ENCODE measurements at places on chromosomes 11 and 22. TPM values are rescaled to one million over a fixed set of nuclear protein-coding genes. Genes with fewer than 3 reads are reported as not detected.

DNA sequence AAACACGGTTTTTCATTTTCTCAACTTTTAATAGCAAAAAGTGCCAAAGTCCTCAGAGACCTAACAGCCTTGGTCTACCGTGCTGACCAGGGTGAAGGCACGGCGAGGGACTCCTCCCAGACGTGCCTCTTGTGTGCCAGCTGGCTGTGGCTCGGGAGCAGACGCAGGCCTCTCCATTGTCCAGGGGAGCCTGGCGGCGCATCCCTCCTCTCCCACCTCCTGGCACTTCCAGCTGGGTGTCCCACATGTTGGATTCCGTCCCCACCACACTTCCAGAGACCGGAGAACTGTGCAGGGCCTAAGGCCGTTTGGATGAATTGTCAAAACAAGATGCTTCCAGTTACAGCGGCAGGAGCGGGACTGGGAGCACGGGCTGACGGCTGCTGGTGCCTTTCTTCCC, 11.6 kb downstream of the CDPF1 start:
- no peaks in the 10 kb centered on the region for H3K27me3 ChIP-seq
- H3K4me1 ChIP-seq = peaks cover 23% of the 10 kb centered on the region
- no peak for DNase-seq
- H3K4me3 ChIP-seq = no peak overlapping the region
- no peak overlapping the region for H3K27ac ChIP-seq
- peaks cover 46% of the 10 kb centered on the region for H3K36me3 ChIP-seq

Gene KBTBD3
- total RNA-seq = 9.9 TPM

DNA sequence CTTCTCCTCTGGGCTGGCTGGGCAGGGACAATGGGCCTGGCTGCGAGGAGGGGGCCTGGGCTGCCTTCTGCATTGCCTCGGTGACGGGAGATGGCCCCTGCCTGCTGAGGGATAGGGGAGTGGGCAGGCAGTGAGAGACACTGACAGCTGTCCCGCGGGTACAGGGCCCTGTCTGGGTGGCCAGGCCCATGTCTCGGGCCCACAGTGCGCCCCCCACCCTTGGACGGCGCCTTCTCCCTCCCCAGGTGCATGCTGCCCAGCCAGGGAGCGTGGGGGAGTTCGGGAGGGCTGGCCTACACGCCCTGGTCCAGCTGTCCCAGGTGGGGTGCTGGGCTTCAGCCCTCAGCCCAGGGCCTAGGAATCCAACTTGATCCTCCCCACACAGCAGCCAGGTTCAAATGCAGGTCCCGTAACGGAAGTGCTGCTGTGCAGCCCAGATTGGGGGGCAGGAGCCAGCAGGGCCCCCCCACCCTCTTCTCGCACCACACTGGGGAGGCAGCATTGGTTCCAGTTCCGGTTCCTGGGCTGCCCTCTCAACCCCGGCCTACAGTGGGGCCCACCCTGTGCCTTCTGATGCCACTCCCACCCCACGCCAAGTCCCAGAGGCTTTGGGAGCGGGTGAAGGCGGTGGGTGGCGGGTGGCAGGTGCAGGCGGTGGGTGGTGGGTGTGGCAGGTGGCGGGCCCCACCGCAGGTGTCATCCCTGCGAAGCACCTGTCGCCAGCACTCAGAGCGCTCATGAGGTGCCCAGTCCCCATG, 7.3 kb upstream of the TSSC4 start:
- no peak for DNase-seq
- peaks cover 29% of the 10 kb centered on the region for H3K4me1 ChIP-seq
- H3K27me3 ChIP-seq = no peaks in the 10 kb centered on the region
- no peak overlapping the region for H3K4me3 ChIP-seq
- peaks cover 92% of the 10 kb centered on the region for H3K36me3 ChIP-seq
- H3K27ac ChIP-seq = no peak overlapping the region

DNA sequence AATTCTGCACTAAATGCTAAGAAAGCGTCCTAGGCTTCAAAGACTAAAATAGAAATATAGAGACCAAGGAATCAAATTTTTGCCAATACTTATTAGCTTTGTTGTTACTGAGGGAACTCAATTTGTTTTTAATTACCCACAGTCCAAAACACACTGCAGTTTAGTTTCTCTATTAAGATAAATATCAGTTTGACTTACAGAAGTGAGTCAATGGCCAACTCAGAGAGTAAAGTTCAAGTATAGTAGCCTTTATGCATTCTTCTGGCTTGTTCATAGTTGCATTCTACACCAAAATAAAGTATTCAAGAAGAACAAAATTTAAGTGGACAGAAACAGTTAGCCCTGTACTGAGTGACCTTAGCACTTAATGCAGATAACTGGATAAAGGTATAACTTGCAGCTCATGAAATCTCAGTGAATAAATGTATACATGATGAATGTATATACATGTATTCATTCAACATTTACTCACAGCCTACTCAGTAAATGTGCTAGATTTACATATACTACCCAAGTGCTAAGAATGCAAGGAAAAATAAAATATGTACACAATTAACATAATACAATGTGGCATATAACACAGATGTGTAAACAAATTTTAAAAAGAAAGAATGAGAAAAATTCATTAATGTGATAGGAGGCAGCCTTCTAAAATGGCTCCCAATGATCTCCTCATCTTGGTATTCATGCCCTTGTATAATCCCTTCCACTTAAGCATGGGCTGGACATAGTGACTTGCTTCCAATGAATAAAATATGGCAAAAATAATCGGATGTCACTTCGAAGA, 9.7 kb upstream of the RNF141 start:
- H3K4me1 ChIP-seq = no peaks in the 10 kb centered on the region
- no peak for DNase-seq
- no peaks in the 10 kb centered on the region for H3K36me3 ChIP-seq
- no peak overlapping the region for H3K4me3 ChIP-seq

Gene NEAT1
- total RNA-seq = 63.7 TPM

DNA sequence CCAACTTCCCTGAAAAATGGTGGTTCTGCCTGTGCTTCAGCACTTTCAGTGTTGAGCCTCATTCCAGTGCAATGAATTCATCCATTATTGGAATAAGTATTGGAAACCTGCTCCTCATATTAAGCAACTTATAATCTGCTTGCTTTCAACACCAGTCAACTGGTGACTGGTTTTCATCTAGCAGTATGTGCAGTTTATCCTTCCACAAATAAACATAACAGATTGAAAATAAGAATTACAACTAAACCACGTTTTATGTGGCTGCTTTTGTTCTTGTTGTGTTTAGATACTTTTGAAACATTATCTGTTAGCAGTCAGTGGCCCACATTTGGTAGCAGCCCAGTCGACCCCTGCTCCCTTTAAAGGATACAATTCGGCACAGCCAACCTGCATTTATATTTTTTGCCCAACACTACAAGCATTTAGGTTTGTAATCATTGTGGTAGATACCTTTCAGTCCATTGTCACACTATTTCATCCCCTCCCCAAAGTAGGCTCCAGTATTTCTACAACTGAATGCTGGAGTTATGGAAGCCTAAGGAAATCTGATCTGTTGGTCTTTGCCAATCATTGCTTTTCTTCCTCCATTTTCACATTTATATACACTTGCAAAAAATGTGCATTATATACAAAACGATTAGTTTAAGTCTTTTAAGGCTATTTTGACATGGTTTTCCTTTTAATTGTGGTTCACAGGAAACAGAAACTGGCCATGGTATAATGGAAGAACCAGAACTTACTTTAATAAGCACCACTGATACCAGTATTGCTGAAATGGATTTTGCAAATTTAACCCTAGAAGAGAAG, 13.1 kb downstream of the TAF1D start:
- H3K36me3 ChIP-seq = peaks cover 16% of the 10 kb centered on the region
- no peak overlapping the region for H3K27ac ChIP-seq
- DNase-seq = no peak
- H3K27me3 ChIP-seq = no peaks in the 10 kb centered on the region
- no peaks in the 10 kb centered on the region for H3K4me1 ChIP-seq

- no peak overlapping the region for H3K4me3 ChIP-seq
- H3K4me1 ChIP-seq = no peaks in the 10 kb centered on the region
- no peak for DNase-seq
Measured at GRCh38 chr11:103623933-103624332, 412.5 kb upstream of the DDI1 start.

DNA sequence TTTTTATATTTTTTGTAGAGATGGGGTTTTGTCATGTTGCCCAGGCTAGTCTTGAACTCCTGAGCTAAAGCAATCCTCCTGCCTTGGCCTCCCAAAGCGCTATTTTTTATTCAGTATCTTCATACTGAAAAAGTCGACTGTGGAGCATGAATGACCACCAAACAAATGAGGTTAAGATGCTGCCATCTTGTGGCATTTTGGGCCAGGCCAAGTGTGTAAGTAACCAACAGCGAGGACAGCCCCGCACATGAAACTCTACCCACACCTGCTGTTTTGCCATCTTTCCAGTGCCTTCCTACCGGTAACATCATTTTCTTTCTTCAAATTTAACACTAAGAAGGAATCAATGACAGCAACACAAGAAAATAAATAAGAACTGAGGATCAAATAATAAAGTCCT, 32.2 kb upstream of the AQP11 start:
- H3K27me3 ChIP-seq = no peaks in the 10 kb centered on the region
- no peak overlapping the region for H3K27ac ChIP-seq
- no peaks in the 10 kb centered on the region for H3K36me3 ChIP-seq
- DNase-seq = no peak

GRCh38 chr11:57646194-57646798, 3.4 kb downstream of the YPEL4 start:
- H3K4me1 ChIP-seq = peaks cover 54% of the 10 kb centered on the region
- H3K27ac ChIP-seq = no peak overlapping the region
- no peak overlapping the region for H3K4me3 ChIP-seq

DNA sequence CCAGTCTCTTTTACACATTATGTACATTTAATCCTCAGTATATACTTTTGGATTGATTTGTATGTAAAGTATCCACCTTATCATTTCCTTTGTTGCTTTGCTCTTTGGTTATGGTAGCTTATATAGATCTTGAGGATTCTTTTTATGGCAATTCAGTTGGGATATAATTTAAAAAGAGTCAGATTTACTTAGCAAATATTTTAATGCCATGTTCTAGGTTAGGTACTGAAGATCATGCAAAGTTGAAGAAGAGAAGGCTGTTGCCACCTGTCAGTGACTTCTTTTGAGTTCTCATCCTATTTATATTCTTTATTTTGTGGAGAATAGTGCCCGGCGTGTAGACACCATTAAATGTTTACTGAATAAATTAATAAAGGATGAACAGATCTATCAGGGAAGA, 279.7 kb downstream of the TMEM135 start:
- DNase-seq = no peak
- H3K27me3 ChIP-seq = no peaks in the 10 kb centered on the region
- H3K36me3 ChIP-seq = no peaks in the 10 kb centered on the region
- no peaks in the 10 kb centered on the region for H3K4me1 ChIP-seq
- no peak overlapping the region for H3K27ac ChIP-seq
- no peak overlapping the region for H3K4me3 ChIP-seq

DNA sequence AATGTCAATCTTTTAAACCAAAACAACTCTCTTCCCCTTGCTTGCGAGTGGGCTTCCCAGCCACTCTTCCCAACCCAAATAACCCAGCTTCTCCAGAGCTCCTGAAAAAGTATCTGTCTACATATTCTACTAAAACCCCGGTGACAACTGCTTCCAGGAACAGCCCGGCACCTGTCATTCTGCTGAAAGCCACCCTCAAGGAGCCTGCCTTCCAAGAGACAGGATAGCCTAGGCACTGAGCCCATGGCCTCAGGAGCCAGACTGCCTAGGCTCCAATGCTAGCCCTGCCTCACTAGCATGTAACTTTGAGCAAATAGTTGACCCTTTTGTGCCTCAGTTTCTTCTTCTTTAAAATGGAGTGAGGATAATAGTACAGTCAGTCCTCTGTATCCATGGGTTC, 459.8 kb downstream of the SOX6 start:
- no peaks in the 10 kb centered on the region for H3K36me3 ChIP-seq
- no peak overlapping the region for H3K27ac ChIP-seq
- H3K4me1 ChIP-seq = peaks cover 4% of the 10 kb centered on the region
- H3K27me3 ChIP-seq = peaks cover 5% of the 10 kb centered on the region

DNA sequence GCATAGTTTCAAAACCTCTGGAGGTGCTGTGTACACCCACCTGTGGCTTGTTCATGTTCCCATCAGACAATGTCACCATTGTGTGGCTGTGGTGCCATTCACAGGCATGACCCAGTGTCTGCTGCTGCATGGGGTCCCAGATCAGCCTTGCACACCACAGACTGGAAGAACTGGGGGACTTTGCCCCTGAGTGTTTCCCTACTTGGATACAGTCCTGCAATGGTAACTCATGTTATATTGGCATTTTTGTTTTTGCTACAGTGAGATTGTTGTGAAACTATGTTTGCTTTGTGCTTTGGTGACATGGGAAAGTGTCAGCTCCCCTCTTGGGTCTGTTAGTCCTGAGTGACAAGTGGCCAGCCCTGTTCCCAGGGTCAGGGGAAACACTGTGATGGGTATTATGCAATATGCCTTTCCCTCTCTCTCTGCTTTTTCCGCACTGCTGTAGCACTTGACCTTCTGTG, 108.8 kb downstream of the NAV2 start:
- no peak for DNase-seq
- H3K27me3 ChIP-seq = no peaks in the 10 kb centered on the region

Gene LMNTD2
- total RNA-seq = 1.4 TPM

GRCh38 chr11:76287227-76287626, 80.9 kb upstream of the WNT11 start:
- DNase-seq = no peak
- H3K4me3 ChIP-seq = no peak overlapping the region
- no peak overlapping the region for H3K27ac ChIP-seq
- no peaks in the 10 kb centered on the region for H3K27me3 ChIP-seq
- peaks cover 10% of the 10 kb centered on the region for H3K4me1 ChIP-seq

Gene TEX12
- total RNA-seq = 0.17 TPM

DNA sequence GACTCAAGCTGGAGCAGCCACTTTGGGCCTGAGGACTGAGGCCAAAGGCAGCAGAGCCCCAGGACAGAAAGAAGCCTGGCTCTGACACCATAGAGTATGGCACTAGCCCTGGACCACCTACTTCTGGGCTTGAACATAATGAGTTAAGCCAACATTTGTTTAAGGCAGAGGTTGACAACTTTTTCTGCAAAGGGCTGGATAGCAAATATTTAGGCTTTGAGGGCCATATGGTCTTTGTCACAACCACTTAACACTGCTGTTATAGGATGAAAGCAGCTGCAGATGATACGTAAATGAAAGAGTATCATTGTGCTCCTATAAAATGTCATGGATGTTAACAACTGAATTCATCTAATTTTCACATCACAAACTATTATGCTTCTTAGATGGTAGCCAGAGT, 16.6 kb downstream of the OSBP start:
- H3K27ac ChIP-seq = no peak overlapping the region
- no peak overlapping the region for H3K4me3 ChIP-seq
- DNase-seq = no peak
- no peaks in the 10 kb centered on the region for H3K27me3 ChIP-seq
- H3K36me3 ChIP-seq = peaks cover 62% of the 10 kb centered on the region

DNA sequence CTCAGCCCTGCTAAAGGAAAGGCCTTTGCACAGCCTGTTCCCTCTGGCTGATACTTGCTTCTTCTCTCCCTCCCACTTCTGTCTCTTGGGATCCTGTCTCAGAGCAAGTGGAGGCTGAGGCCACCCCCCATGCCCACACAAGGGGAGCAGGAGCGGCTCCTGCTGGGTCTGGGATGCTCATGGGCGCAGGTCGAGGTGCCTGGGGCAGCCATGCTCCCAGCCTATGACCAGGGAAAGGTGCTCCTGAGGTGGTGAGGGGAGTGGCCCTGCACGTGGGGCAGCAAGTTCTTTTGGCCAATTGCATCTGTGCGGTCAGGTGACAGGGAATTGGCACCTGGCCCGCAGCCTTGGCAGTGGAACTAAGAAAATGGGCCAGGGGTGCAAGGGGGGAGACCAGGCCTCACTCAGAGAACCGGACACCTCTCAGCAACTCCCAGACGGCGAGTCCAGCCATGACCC, 1.5 kb downstream of the MAPK11 start:
- DNase-seq = no peak
- peaks cover 44% of the 10 kb centered on the region for H3K36me3 ChIP-seq
- peaks cover 60% of the 10 kb centered on the region for H3K4me1 ChIP-seq
- no peaks in the 10 kb centered on the region for H3K27me3 ChIP-seq
- H3K27ac ChIP-seq = no peak overlapping the region
